Uterus (tissue), 4 donors: ENCODE measurements at places on chromosomes 11 and 22.

DNA sequence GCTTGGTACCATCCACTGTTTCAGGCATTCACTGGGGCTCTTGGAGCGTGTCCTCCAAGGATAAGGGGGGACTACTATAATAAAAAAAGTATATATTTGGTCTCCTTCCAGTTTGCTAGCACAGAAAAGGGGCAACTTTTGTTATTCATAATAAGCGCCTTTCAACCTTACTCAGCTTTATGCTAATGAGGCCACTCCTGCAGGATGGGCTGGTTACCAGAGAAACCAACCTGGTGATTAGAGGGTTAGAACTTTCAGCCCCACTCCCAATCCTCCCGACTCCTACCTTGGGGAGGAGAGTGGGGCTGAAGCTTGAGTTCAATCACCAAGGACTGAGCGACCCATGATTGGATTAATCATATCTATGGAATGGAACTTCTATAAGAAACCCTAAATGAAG, 31.8 kb downstream of the PPFIBP2 start:
- DNase-seq = no peak

DNA sequence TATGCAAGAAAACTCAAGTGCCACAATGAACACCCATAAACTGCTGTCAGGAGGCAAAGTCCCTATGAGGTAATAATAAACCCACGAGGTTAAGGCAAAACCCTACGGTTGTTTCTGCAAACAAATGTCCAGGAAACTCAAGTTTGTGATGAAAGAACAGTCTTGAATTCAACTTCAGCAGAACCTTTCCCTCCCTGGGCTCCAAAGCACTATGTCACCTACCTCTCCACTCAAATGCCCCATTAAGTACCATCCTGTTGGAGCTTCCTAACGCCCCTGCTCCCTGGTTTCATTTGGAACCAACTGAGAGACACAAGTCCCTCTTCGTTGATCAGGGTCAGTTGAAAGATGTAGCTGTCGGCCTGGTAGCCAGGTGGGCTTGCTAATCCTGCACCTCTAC, 2.6 kb upstream of the C11orf91 start:
- no peak for DNase-seq

DNA sequence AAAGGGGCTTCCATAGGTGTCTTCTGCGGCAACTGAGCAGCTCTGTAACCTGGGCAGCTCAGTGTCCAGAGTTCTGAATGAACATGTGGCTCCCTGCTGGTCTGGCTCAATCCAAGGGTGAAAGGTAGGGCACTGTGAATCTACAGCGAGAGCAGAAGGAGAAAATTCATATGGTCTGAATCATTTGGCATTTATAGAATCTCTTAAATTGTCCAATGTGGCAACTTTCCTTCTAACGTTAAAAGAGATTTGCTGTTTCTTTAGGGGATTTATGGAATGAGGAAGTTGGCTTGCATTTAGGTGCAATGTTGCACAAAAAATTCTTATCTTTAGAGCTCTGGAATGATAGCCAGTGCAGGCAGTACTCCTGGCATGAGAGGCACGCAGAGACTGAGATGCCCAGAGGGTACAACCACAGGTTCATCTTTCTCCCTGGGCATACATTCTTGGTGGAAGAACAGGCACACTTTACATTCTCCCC, 17.0 kb downstream of the ATXN10 start:
- DNase-seq = no peak

DNA sequence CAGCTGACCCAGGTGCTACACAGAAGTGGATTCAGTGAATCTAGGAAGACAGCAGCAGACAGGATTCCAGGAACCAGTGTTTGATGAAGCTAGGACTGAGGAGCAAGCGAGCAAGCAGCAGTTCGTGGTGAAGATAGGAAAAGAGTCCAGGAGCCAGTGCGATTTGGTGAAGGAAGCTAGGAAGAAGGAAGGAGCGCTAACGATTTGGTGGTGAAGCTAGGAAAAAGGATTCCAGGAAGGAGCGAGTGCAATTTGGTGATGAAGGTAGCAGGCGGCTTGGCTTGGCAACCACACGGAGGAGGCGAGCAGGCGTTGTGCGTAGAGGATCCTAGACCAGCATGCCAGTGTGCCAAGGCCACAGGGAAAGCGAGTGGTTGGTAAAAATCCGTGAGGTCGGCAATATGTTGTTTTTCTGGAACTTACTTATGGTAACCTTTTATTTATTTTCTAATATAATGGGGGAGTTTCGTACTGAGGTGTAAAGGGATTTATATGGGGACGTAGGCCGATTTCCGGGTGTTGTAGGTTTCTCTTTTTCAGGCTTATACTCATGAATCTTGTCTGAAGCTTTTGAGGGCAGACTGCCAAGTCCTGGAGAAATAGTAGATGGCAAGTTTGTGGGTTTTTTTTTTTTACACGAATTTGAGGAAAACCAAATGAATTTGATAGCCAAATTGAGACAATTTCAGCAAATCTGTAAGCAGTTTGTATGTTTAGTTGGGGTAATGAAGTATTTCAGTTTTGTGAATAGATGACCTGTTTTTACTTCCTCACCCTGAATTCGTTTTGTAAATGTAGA, 1.7 kb downstream of the MALAT1 start:
- DNase-seq = no peak

DNA sequence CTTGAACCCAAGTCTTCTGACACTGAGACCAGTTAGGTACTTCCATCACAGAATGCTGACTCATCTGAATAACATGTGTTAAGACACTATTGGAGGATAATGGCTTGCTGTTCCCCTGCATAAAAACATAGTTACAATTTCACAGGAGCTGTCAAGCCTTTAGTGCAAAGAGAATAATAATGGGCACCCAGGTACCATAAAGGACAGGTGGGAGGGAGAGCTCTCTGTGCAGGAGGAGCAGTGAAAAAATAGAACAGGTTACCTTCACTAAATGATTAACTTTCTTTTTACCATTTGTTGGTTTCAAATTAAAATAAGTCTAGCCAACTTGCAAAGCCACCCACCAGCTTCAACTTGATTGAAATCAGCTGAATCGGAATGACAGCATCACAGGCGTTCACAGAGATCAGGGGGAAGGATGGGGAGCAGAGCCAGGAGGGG, 173.2 kb downstream of the DSCAML1 start:
- no peak for DNase-seq

- no peak for DNase-seq
Measured at GRCh38 chr11:82505379-82505778, 228.3 kb downstream of the FAM181B start.

DNA sequence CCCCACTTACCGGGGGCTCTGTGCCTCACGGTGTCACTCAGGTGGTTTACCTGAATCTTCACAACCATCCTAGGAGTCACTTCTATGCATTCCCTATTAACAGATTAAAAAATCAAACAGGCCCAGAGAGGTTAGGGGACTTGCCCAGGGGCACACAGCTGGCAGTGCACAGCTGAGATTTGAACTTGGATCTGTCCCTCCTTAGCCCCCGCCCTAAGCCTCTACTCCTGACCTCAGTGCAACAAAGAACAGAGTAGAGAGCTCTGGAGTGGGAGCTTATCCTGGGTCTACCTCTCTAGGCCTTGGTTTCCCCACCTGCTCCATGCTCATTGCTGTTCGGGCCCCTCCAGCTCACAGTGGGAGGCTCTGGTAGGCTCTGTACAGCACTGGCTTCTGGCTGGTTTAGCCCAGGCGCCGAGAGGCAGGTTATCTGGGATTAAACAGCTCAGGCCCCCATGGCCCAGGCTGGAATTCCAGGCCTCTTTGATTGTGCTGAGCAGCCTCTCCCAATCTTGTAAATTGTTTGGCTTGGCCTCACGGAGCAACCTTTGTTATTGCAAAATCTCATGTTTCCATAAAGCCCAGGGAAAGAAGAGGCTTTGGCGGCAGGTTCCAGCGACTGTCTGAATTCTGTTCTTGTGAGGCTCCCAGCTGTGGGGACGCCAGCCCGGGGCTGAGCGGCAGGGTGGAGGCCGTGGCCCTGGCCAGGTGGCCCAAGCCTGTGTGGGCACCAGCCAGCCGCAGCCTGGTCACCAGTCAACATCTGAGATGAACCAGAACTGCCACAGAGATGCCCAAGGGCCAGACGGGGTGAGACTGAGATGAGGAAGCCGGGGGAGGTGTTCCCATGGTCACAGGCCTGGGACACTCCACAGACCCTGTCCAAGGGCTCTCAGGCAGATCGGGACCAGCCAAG, 28.9 kb upstream of the SHISAL1 start:
- peak; percentile 62 for DNase-seq

- DNase-seq = no peak
Measured at GRCh38 chr11:101944923-101945322, 28.6 kb upstream of the ANGPTL5 start.

GRCh38 chr11:104394508-104394907, 230.6 kb upstream of the PDGFD start:
- no peak for DNase-seq

DNA sequence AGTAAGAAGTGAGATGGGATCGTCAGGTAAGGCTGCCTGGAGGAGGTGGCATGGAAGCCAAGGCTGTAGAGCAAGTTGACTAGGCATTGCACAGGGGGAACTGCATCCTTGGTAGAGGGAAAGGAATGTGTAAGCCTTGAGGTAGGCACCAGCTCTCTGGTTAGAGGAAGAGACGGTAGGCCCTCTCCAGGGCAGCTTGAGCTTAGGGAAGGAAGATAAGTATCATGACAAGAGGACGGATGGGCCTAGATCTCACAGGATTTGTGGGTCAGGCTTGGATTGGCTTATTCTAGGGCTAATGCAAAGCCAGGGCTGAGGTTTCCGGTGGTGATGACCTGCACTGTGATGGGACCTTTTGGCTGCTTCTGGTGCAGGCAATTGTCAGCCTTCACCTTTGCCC, 1035.8 kb downstream of the TBC1D22A start:
- DNase-seq = no peak

- no peak for DNase-seq
Measured at GRCh38 chr11:88101881-88102597, 73.2 kb downstream of the RAB38 start.

- no peak for DNase-seq
Measured at GRCh38 chr22:25780673-25781072, 38.7 kb downstream of the MYO18B start.

DNA sequence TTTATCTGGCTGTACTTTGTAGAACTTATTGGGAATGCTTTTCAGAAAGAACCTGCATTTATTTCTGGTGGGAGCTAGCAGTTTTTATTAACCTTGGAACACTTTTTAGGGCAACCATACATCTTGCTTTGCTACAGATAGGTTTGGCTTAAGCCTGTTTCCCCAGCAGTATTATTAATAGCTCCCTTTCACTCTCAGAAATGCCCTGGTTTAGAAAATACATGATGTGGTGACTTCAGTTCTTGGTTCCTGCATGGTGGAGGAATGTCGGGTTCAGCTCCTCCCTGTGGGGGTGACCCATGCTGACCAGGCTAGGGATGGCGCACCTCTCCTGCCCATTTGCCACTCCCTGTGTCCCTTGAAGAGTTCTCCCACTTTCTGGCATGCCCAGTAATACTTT, 28.2 kb downstream of the ZBED4 start:
- DNase-seq = no peak

- no peak for DNase-seq
Measured at GRCh38 chr22:45425101-45425500, 11.6 kb downstream of the RIBC2 start.

GRCh38 chr11:58923300-58923788, 15.9 kb upstream of the GLYATL1 start:
- DNase-seq = no peak

DNA sequence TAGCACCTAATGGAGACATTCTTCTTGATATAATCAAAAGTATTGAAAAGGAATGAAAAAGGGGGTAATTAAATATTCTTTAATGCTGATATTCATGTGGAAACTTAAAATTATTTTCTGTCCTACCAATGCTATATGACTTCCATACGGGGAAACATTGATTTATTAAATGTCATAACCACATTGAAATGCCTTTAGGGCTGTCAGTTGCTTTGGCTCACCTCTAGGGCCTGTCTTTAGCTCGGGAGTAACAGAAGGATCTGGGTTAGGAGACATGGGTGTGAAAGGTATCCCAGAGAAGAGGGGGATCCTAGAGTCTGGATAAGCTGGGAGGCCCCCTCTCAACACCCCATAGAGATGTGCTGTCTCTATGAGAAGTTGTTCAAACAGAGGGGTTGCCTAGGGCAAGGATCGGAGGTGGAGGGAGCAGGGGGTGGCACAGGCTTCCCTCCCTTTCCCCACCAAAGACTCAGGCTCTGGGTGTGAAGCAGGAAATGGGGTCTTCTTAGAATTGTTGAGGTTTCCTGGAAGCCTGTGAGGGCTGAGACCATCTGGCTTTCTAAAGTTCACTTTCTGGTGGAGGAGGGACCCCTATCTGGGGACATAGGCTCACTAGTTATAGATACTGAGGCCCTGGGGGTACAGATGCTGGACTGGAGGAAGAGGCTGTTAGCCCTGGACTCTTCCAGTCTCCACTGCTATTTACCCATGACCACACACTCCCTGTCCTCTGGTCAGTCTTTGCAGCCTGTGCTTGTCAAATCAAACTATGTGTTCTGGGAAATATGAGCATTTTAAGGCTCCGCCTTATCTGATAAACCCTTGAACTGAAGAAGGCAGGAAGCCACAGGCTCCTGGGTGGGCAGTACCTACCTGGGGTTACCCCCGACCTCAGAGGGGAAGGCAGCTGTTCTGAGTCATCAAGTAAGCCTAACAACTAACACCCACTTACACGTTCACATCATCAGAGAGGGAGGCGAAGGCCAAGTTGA, 55.8 kb upstream of the RRAS2 start:
- no peak for DNase-seq

- DNase-seq = no peak
Measured at GRCh38 chr11:78234006-78234405, 45.3 kb downstream of the USP35 start.

DNA sequence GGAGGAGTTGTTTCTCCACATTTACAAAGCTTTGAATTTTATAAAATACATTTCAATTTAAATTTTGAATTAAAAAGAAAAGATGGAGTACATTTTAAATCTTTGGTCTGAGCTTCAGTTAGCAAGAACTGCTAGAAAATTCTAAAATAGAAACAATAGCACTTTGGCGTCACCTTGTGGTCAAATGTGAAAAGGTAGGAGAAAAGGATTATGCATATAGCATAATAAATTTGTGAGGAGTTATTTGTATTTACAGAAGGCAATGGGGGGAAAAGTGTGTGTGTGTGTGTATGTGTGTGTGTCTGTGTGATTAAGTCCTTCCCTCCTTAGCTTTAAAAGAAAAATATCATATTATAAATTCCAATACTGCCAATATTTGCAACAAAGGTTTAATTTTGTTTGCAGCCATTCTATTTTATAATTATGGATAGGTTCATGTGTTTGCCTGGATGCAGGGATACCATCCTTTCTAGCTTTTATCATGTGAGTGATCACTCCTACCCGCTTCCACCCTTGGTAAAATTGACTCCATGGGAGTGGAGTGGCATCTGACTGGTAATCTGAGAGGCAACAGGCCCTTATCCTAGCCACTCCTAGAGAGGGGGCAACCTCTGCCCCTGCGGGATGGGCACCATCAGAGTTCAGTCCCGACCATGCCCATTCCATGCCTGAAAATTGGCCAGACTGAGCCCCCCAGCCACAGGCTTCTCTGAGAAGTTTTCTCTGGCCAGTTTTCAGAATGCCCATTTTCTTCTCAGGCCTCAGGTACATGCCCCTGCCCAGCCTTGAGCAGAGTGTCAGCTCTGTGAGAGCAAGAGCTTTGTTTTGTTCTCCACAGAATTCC, 13.6 kb upstream of the LGR4 start:
- DNase-seq = no peak

- no peak for DNase-seq
Measured at GRCh38 chr11:34787895-34788294, 128.3 kb downstream of the APIP start.

- DNase-seq = no peak
Measured at GRCh38 chr11:102599642-102600261, 25.4 kb downstream of the MMP20 start.
